ENCODE measurements at places on chromosomes 6 and 20.

DNA sequence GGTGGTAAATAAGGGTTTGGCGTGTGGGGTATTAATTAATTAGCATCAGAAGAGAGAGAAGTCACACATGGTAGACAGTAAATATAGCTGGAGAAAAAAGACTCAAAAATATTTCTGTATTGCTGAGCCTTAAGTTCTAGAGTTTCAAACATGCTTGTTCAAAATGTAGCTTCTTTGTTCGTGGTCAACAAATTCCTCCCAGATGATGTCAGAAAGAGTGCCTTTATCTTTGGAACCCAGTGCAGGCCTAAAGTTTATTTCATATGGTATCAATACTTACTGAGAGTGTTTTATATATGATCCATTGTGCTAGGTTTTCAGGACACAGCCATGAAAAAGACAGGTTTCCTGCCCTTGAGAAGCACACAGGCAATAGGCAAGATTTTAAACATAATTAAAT is 18.3 kb downstream of the MARCKS start:
- no peak for DNase-seq

GRCh38 chr6:118860880-118861279 is 33.1 kb upstream of the ASF1A start:
- no peak for DNase-seq

- DNase-seq = no peak
Observed at GRCh38 chr6:157013649-157014304, 236.6 kb downstream of the ARID1B start.

- DNase-seq = no peak
Observed at GRCh38 chr20:9244811-9245210, 175.9 kb downstream of the PLCB4 start.

GRCh38 chr6:79305020-79305419 is 70.5 kb upstream of the HMGN3 start:
- DNase-seq = no peak

GRCh38 chr6:111804627-111805235 is 68.5 kb downstream of the FYN start:
- no peak for DNase-seq

- DNase-seq = no peak
Observed at GRCh38 chr6:124792386-124792785, 169.9 kb upstream of the RNF217 start.

GRCh38 chr20:11232896-11233295 is 559.1 kb upstream of the JAG1 start:
- no peak for DNase-seq

- no peak for DNase-seq
Observed at GRCh38 chr6:117498159-117498558, 15.7 kb downstream of the DCBLD1 start.

- no peak for DNase-seq
Observed at GRCh38 chr20:60485012-60485760, 527.0 kb downstream of the CDH26 start.

GRCh38 chr6:90835596-90836212 is 248.8 kb upstream of the MAP3K7 start:
- DNase-seq = no peak

DNA sequence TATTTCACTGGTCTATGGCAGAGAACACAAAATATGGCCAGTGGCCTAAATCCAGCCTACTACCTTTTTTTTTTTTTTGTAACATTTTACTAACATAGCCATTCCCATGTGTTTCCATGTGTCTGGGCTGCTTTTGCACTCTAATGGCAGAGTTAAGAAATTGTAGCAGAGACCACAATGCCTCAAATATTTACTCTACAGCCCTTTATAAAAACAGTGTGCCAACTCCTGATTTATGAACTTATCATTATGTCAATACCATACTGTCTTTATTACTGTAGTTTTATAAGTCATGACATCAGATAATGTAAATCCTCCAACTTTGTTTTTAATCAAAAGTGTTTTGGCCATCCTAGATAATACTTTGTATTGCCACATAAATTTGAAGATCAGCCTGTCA is 27.4 kb upstream of the CAP2 start:
- no peak for DNase-seq

GRCh38 chr6:81969011-81969410 is 216.5 kb upstream of the TENT5A start:
- DNase-seq = no peak

DNA sequence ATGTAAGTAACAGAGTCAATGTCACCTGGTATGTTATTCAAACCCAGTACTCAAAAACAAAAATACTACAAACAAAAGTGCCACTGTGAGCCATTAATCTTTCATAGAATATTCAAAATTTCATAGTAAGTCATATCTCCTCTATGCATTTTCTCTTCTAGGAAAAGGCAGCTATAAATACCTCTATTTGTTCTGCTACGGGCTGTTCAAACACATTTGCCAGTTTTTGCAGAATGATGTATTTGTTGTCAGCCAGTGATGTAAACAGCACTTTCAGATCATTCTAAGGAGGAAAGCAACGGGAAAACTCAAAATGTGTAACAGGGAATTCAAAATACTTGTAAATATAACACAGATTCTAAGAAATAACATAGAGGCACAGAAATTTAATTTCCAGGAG is 388.2 kb downstream of the SYNE1 start:
- DNase-seq = no peak

- DNase-seq = peak; percentile 19
Observed at GRCh38 chr6:12150812-12151432, 138.8 kb downstream of the HIVEP1 start.

DNA sequence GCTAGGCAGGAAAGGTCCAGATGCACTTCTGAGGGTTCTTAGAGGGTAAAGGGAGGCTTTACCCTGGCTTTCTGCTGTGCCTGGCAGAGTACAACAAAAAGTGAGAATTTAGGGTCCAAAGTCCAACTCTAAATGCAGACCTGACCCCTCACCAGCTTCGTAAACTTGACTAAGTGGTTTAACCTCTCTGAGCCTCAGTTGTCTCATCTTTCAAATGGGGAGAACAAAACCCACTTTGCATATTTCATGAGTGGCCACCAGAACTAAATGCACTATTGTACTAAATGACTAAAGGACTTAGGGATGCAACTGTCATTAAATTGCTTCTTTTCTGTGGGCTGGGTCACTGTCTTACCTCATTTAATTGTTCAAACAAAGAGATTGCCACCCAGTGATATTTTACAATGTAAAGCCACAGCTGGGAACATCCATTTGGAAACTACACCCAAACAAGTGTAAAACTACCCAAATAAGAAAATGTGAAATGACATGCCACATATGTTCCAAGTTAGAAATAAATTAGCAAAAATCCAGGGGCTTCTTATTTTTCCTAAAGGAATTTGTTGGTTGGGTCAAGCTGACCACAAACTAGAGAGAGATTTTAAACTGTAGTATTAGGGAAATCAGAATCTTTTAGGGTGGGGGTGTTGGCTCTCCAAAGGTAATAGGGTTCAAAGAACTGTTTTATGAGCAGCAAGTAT is 48.3 kb upstream of the RIN2 start:
- DNase-seq = no peak
